ENCODE measurements at places on chromosomes 3 and 15.

DNA sequence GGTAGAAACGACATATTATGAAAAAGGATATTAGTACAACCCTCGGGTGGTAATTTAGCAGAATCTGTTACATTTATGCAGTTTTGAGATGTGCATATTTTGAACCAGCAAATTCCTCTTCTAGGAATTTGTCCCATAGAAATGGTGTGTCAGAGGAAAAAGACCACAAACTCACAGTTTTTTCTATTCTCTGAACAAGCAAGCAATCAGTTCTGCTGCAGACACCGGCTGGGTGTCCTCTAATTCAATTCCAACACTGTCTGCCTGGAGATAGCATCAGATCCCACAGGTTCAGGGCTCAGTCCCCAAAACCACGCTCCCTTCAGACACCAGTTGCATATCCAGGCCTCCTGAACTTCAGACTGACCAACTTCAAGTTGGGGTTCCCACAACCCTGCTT lies 36.4 kb downstream of the APH1B start:
- H3K27ac ChIP-seq = no peak overlapping the region
- no peaks in the 10 kb centered on the region for H3K36me3 ChIP-seq

- peaks cover 30% of the 10 kb centered on the region for H3K4me1 ChIP-seq
- no peak overlapping the region for H3K27ac ChIP-seq
- no peak for DNase-seq
- H3K36me3 ChIP-seq = no peaks in the 10 kb centered on the region
These were observed 54.0 kb upstream of the POMGNT2 start for GRCh38 chr3:43159876-43160255.

GRCh38 chr3:154121701-154122551 lies 736 bp downstream of the ARHGEF26 start:
- peak overlapping the region; percentile 55 for H3K4me3 ChIP-seq
- H3K4me1 ChIP-seq = no peaks in the 10 kb centered on the region
- H3K27me3 ChIP-seq = peaks cover 14% of the 10 kb centered on the region
- DNase-seq = no peak
- no peaks in the 10 kb centered on the region for H3K36me3 ChIP-seq
- no peak overlapping the region for H3K27ac ChIP-seq

DNA sequence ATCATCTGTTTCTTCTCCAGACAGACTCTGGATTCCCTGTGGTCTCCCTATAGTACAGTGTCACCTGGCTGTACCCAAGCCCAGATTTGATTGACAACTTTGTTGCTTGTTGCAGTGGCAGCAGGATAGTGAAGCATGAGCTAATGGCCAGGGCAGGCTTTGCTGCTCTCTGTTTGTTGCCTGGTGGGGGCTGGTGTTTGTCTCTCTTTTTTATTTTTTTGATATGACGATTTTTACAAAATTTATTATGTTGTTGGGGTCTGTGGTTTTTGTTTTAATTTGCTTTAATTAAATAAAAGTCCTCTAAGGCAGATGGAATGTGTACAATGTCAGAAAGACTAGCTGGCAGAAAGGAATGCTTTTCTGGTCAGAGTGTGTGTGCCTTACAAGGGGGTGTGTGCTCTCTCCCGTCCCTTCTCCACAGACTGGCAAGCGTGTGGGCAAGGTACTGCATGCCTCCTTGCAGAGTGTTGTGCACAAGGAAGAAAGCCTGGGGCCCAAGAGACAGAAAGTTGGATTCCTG lies 15.2 kb upstream of the CLEC3B start:
- H3K4me1 ChIP-seq = peaks cover 66% of the 10 kb centered on the region
- H3K27me3 ChIP-seq = peaks cover 2% of the 10 kb centered on the region
- H3K36me3 ChIP-seq = peaks cover 41% of the 10 kb centered on the region
- peak overlapping the region; percentile 93 for H3K27ac ChIP-seq
- H3K4me3 ChIP-seq = peak overlapping the region; percentile 75
- DNase-seq = peak; percentile 92

DNA sequence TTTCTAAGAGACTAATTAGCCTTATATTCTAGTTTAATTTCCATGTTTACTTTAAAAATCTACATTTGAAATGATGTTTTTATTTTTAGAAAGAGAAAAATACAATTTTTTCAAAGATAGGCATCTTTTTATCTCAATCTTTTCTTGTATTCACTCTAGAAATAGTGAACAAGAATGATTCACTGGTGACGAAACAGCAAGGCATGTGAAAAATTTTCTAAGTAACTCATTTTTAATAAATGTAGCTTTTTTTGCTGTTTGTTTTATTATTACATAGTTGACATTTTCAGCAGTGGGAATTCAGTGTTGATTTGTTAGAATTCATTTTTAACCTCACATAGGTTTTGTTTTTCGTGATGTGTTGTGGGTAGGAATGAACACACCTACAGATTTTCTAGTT lies 1226.4 kb downstream of the NSUN3 start:
- H3K4me1 ChIP-seq = no peaks in the 10 kb centered on the region
- H3K36me3 ChIP-seq = no peaks in the 10 kb centered on the region
- no peak for DNase-seq
- no peak overlapping the region for H3K27ac ChIP-seq
- H3K27me3 ChIP-seq = no peaks in the 10 kb centered on the region

- H3K27ac ChIP-seq = peak overlapping the region; percentile 96
- H3K36me3 ChIP-seq = peaks cover 14% of the 10 kb centered on the region
- no peak for DNase-seq
- H3K4me3 ChIP-seq = peak overlapping the region; percentile 80
- peaks cover 88% of the 10 kb centered on the region for H3K4me1 ChIP-seq
These were observed 62.3 kb downstream of the CHSY1 start for GRCh38 chr15:101189409-101190091.

DNA sequence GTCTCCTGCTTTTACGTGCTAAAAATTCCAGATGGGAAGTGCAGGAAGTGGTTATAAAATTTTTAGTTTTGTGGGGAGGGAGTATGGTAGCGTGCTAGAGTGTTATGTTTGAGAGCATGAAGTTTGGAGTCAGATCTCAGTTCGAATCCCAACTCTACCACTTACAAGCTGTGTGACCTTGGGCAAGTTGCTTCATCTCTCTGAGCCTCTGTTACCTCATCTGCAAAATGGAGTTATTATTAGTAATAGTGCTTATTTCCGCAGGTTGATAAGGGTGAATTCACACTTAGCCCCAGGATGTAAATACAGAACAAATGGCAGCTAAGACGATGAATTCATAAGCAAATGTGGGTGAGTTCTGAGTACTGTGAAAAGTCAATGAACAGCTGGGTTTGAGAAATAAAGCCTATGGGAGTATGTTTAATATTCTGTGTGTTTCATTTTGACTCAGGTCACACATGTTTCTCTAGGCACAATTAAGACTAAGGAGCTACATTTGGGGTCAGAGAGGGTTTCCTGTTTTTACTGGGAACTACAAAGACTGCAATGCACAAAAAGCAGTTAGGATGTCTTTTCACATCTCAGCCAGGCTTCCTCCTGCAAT lies 73.1 kb upstream of the FEZF2 start:
- peaks cover 11% of the 10 kb centered on the region for H3K4me1 ChIP-seq
- no peak for DNase-seq
- H3K27ac ChIP-seq = no peak overlapping the region
- H3K4me3 ChIP-seq = peak overlapping the region; percentile 80

DNA sequence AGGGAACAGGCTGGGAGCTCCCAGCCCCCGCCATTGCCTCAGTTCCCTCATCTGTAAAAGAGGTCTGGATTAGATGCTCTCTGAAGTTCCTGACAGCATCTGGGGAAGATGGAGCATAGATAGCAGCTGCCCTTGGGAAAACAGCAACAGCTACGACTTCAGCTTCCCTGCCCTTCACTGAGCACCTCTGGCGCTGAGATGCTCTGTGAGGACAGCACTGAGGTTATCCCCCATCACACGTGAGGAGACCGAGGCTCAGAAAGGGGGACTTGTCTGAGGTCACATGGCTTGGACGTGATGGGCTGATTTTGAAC lies 11.1 kb upstream of the RPL29 start:
- peaks cover 20% of the 10 kb centered on the region for H3K4me1 ChIP-seq
- DNase-seq = no peak
- no peak overlapping the region for H3K27ac ChIP-seq

DNA sequence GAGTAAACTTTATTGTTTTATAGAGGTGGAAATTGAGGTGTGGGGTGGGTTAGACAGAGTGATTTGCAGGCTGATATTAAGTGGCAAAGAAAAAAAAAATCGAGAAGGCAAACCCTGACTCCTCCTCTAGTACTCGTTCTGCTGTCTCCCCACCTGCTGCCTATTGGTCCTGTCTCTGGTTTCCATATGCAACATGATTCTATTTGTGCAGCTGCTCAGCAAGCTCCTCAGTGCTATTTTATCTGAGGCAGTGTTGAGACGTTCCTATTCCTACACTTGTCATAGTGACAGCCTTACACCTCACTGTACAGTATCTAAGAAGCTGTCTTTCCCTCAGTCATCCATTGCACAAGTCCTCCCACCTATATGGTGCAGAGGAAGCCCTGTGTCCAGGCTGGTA lies 45.1 kb downstream of the RSL24D1 start:
- no peaks in the 10 kb centered on the region for H3K4me1 ChIP-seq
- H3K36me3 ChIP-seq = no peaks in the 10 kb centered on the region
- H3K27ac ChIP-seq = no peak overlapping the region
- H3K4me3 ChIP-seq = no peak overlapping the region
- no peak for DNase-seq
- no peaks in the 10 kb centered on the region for H3K27me3 ChIP-seq

- peak overlapping the region; percentile 35 for H3K27ac ChIP-seq
- peaks cover 47% of the 10 kb centered on the region for H3K4me1 ChIP-seq
- peaks cover 6% of the 10 kb centered on the region for H3K36me3 ChIP-seq
- H3K4me3 ChIP-seq = peak overlapping the region; percentile 98
These were observed 2.0 kb upstream of the TOPBP1 start for GRCh38 chr3:133663569-133664313.

GRCh38 chr3:160648701-160649100 lies 28.3 kb upstream of the ARL14 start:
- no peaks in the 10 kb centered on the region for H3K4me1 ChIP-seq
- H3K4me3 ChIP-seq = no peak overlapping the region
- peaks cover 6% of the 10 kb centered on the region for H3K27me3 ChIP-seq
- DNase-seq = no peak

GRCh38 chr3:76083992-76084391 lies 298.6 kb upstream of the ZNF717 start:
- H3K27me3 ChIP-seq = peaks cover 4% of the 10 kb centered on the region
- no peak overlapping the region for H3K27ac ChIP-seq
- H3K4me1 ChIP-seq = no peaks in the 10 kb centered on the region
- no peak for DNase-seq
- H3K36me3 ChIP-seq = peaks cover 5% of the 10 kb centered on the region

GRCh38 chr3:183991403-183991802 lies 26.3 kb downstream of the ABCC5 start:
- H3K4me1 ChIP-seq = peaks cover 17% of the 10 kb centered on the region
- DNase-seq = no peak
- H3K27me3 ChIP-seq = no peaks in the 10 kb centered on the region
- H3K4me3 ChIP-seq = no peak overlapping the region

DNA sequence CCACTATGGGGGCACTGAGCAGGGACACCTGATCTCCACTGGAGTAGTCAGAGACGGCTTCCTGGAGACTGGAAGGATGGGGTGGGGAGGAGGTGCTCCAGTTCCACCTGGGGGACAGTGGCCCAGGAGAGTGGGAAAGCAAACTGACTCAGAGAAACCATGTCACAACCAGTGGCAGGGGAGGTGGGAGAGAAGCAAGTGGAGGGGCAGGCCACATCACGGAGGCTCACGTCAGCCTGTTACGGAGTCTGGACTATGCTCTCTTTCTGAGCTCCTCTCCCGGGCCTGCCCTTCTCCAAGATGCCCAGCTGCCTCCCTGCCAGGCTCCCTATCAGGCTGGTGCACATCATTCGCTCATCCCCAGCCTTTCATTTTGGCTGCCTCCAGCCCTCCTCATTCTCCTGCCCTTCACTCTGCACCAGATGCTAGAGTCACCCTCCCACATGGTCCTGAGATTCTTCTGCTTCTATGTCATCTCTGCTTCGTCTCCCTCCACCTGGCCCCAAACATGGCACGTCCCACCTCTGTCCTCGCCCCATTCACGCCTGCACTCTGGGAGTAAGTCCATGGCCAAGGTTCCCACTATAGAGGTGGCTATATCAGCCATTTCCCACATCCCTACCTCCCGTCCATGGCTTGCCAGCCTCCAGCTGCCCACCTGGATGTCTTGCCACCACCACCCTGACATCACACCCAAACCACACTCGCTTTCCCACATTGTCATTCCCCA lies 100.3 kb downstream of the ADCY5 start:
- H3K4me1 ChIP-seq = peaks cover 14% of the 10 kb centered on the region
- no peak overlapping the region for H3K4me3 ChIP-seq
- H3K27ac ChIP-seq = no peak overlapping the region
- peaks cover 45% of the 10 kb centered on the region for H3K27me3 ChIP-seq
- no peaks in the 10 kb centered on the region for H3K36me3 ChIP-seq
- no peak for DNase-seq

DNA sequence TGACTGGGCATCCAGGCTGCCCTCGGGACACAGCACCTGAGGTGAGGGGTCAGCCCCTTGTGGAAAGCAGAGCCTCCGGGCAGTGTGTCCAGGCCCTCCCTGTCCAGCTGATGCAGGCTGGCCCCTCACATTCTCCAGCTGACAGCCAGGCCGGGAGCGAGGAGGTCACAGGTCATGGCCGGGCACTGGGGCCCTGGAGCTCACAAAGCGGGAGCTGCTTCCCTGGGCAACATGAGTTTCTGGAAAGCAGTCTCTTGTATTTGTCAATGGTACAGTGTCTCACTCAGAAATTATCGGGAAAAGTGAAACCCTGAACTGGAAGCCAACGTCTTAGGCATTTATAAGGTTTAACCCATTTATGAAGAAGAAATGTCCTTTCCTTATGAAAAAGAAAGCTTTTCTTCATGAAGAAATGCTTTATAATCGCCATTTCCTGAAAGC lies 118.5 kb downstream of the OPA1 start:
- no peak for DNase-seq
- H3K4me3 ChIP-seq = no peak overlapping the region
- no peaks in the 10 kb centered on the region for H3K27me3 ChIP-seq
- no peak overlapping the region for H3K27ac ChIP-seq
- H3K36me3 ChIP-seq = peaks cover 16% of the 10 kb centered on the region
- H3K4me1 ChIP-seq = no peaks in the 10 kb centered on the region

DNA sequence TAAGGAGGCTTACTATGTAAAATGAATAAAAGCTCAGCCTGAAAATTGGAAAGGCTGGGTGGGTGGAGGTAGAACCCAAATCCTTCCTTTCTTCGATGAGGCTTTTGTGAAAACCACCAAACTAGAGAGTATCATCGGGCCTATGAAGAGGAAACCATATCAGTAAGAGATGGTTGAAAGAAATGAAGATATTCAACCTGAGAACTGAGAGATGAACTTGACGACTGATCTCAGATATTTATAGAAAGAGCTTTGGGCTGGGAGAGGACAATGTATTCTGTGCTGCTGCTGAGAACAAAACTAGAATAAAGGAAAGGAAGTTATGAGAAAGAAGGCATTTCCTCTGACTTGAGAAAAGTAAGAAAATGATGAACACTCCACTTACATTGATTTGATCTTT lies 236.6 kb downstream of the KCNH8 start:
- no peak for DNase-seq
- H3K4me3 ChIP-seq = no peak overlapping the region
- no peak overlapping the region for H3K27ac ChIP-seq
- no peaks in the 10 kb centered on the region for H3K4me1 ChIP-seq

GRCh38 chr15:38522922-38523321 lies 41.7 kb downstream of the RASGRP1 start:
- H3K36me3 ChIP-seq = peaks cover 5% of the 10 kb centered on the region
- H3K4me3 ChIP-seq = no peak overlapping the region
- H3K4me1 ChIP-seq = peaks cover 48% of the 10 kb centered on the region
- H3K27ac ChIP-seq = no peak overlapping the region

Data from HFFc6 (cell line).